Cardiac septum (tissue), 1 donor: ENCODE measurements at places on chromosomes 7 and 10. TPM values are rescaled to one million over a fixed set of nuclear protein-coding genes. Genes with fewer than 3 reads are reported as not detected.

Gene OPALIN
- not detected for total RNA-seq

Gene PSD
- total RNA-seq, result 1.7 TPM

Gene MLXIPL
- 0.65 TPM for total RNA-seq

Gene IGFBP1
- not detected for total RNA-seq

Gene SFR1
- 7.2 TPM for total RNA-seq

Gene LRRN3
- 0.40 TPM for total RNA-seq

Gene DNAJB12
- 28.9 TPM for total RNA-seq

Gene ZNF487
- total RNA-seq, result 2.7 TPM

Gene PTPRN2
- total RNA-seq, result 0.92 TPM

GRCh38 chr7:80231707-80232106 lies 97.1 kb downstream of the GNAI1 start:
- no peak for DNase-seq

DNA sequence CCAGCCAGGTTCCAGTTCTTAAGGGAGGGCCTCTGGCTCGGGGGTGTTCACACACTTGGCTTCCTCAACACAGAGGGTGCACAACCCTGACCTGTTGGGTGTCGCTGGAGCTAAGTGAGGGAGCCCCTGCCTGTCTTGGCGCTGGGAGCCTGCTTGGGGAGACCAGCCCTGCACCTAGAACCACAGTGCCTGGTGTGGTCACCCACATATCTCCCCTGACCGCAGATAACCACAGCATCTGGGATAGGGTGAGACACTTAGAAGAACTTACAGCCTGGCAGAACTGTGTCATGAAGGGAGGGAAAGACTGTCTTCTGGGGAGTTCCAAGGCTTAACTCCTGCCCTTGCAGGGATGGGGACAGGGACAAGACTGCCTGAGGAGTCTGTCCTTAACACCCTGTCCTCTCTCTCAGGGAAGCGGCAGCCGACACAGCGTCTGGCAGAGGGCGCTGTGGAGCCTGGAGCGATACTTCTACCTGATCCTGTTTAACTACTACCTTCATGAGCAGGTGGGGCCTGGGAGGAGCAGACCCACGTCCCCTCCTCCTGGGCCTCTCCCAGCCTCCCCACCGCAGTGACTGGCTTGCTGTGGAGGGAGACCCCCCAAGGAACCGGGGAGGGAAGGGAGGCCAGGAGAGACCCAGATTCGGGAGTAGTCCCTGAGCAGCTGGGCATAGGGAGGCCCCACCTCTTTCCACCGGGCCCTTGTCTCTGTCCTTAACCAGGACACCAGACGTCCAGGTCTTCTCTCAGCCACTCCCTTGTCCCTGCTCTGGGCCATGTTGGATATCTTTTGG lies 59.0 kb downstream of the PALD1 start:
- DNase-seq, result no peak

DNA sequence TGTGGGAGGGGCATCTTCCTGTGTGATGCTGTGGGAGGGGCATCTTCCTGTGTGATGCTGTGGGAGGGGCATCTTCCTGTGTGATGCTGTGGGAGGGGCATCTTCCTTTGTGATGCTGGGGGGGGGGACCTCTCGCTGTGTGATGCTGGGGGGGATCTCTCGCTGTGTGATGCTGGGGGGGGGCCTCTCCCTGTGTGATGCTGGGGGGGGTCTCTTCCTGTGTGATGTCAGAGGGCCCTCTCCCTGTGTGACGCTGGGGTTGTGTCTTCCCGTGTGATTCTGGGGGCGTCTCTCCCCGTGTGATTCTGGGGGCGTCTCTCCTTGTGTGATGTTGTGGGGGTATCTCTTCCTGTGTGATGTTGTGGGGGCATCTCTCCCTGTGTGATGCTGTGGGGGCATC lies 27.9 kb upstream of the DPYSL4 start:
- no peak for DNase-seq

DNA sequence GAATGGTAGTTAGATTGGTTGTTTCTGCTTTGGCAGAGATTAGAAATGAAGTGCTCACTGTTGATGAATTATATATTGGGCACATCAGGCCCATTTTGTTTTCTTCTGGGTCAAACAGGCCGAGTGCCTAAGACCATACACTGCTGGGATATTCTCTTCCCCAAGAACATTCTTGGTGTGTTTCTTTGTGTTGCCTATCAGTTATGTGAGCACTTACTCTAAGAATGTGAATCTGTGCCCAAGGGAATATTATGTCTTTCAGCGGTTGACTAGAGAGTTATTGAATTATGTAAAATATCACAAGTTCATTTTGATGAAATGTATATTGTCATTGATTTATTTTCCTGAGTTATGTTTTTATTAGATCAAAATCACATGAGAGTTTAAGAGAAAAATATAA lies 255.5 kb upstream of the SMIM30 start:
- DNase-seq, result no peak

GRCh38 chr7:11177793-11178192 lies 204.1 kb downstream of the PHF14 start:
- no peak for DNase-seq

DNA sequence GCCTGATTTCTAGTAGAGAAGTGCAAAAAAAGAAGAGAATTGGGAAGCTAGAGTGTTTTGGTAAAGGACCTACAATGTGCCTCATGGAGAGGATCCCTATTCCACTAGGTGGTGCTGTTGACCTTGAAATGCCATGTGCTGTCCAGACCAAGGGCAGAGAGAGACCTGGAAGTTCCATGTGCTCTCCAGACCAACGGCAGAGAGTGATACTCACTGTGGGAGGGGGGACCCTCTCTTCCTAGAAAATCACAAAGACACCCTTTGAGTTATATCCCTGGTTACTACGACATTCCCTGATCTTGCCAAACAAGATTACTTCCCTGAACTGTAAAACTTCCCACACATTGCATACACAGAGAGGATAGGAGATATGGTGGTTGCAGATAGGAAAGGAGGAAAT lies 212.7 kb upstream of the ZNF804B start:
- no peak for DNase-seq

- no peak for DNase-seq
Measured at GRCh38 chr10:116683166-116683565, 59.2 kb downstream of the HSPA12A start.

DNA sequence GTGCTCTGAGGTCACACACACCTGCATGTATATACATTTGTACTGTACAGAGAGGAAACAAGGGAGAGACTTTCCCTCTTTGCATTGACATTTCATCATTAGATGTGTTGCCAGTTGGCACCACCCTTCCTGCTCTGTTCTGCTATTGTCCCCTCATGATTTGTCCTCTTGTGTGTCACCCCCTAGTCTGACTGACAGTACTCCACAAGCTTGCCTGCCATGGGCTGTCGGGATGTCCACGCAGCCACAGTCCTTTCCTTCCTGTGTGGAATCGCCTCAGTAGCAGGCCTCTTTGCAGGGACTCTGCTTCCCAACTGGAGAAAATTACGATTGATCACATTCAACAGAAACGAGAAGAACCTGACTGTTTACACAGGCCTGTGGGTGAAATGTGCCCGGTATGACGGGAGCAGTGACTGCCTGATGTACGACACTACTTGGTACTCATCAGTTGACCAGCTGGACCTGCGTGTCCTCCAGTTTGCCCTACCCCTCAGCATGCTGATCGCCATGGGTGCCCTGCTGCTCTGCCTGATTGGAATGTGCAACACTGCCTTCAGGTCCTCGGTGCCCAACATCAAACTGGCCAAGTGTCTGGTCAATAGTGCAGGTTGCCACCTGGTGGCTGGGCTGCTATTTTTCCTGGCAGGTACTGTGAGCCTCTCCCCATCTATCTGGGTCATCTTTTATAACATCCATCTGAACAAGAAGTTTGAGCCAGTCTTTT lies 9.4 kb downstream of the CLDN12 start:
- DNase-seq, result no peak

DNA sequence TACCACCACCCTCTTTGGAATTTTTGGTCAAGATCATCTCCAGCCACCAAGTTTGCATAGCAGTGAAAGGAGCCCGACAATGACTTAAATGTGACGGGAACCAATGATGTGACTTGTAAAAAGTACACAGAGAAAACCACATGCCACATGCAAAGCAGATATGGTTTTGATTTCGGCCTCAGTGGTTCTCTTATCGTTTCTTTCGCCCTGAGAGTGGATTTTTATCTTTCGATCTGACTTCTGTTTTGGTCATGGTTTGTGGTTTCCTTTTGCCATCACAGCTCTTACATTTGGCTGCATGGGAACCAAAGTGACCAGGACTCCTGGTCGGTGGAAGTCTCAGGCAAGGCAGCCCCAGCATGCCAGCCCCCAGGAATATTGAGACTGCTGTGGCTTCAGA lies 31.5 kb downstream of the TCF7L2 start:
- no peak for DNase-seq

- DNase-seq, result no peak
Measured at GRCh38 chr7:137078781-137079180, 210.3 kb downstream of the CHRM2 start.

DNA sequence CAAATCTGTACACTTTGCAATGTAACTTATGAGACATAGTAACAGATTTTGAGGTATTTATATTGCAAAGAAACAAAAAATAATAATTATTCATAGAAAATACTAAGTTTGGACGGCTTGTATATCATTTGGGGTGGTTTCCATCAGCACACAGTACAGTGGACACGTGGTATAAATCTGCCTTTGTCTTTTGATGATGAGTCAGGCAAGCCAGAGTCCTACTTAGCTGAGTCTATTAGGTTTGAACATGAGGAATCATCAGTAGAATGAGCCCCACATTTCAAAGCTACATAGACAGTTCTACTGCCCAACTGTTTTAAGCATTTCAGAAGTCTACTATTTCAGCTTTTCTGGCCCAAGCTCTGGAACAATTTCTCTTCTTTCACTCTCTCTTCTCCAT lies 803.2 kb downstream of the PHTF2 start:
- no peak for DNase-seq

GRCh38 chr10:121783782-121784372 lies 144.0 kb downstream of the ATE1 start:
- DNase-seq, result no peak

DNA sequence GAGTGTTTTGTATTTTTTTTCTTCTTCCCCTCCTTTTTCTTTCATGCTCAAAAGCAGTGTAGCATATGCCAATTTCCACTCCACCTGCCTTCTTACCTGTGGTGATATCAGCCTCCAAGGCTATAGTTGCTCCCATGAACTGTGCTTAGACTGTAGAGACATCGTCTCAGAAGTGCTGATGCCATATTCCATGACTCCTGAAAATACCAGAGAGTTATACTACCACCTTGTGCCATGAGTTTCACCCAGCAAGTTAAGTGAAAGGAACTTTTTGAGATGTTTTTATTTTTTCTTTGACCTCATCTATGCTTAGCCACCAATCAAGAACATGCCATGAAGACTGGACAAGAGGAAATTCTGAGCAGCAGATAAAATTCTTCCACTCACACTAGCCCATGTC lies 142.8 kb upstream of the SEMA3E start:
- no peak for DNase-seq

GRCh38 chr7:4665661-4666060 lies 16.4 kb upstream of the FOXK1 start:
- no peak for DNase-seq

DNA sequence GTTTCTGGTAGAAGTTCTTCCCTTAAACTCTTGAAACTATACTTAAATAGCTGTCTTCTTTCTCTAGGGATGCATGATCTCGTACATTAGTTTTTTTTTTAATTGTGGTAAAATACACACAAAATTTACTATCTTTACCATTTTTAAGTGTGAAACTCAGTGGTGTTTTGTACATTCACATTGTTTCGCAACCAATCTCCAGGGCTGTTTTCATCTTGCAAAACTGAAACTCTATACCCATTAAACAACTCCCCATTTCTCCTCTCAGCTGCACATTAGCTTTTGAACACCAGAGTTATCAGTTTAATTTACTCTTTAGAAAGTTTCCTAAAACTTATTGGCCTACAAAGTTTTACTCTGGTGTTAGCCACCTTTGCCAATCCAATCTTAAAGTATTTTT lies 45.5 kb upstream of the PRKAR2B start:
- no peak for DNase-seq

GRCh38 chr10:30392564-30392990 lies 41.4 kb upstream of the MAP3K8 start:
- DNase-seq, result peak; percentile 93

- DNase-seq, result peak; percentile 88
Measured at GRCh38 chr7:120792091-120792860, 65.7 kb downstream of the TSPAN12 start.

DNA sequence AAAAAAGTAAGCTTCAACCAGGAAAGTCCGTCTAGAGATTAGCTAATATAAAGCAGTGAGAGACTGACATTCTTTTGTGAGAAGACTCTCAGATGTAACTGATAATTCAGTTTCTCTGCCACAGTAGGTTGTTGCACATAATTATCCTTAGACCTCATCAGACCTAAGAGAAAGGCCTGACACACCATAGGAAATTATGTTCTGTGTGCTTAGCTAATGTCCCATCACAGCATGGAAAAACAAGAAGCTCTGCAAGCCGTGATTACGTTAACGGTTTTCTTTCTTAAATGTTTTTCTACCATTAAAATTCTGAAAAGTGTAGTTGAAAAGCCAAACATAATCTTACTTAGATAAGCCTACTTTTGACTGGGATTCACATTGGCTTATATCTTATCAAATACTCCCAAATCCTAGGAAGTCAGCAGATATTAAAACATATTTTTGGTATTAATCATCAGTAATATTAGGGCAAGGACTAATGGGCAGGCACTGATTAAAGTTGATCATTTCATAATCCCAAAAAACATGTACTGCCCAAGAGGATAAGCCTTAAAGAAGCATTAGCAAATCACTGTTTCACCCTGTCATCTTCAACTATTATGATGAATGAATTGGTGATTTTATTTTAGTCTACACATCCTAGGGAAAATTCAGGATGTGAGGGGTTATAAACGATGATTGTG lies 5.2 kb downstream of the CSTF2T start:
- no peak for DNase-seq

DNA sequence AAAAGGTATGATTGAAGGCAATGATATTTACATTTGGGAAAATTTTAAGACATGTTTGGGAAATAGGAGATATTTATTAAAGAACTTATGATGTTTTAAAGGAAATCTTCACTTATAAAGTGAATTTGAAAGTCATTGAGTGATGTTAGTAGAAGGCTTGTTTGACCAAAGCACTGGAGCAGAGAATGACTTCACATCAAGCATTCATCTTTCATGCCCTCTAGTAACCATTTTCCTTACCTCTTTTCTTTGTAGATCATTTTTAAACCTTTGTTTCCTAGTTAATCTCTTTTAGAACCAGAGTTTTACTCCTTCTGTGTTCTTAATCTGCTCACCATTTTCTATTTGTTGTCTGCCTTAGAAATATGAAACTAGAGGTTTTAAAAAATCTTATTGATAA lies 111.3 kb upstream of the FOXP2 start:
- no peak for DNase-seq

GRCh38 chr7:31500656-31501055 lies 13.2 kb upstream of the ITPRID1 start:
- DNase-seq, result no peak

GRCh38 chr7:101817471-101818286 lies at the start of gene CUX1:
Gene CUX1 (plus strand): TSS chr7:101817626. CDS start chr7:101817640, 14 bp downstream.
- peak; percentile 80 for DNase-seq

DNA sequence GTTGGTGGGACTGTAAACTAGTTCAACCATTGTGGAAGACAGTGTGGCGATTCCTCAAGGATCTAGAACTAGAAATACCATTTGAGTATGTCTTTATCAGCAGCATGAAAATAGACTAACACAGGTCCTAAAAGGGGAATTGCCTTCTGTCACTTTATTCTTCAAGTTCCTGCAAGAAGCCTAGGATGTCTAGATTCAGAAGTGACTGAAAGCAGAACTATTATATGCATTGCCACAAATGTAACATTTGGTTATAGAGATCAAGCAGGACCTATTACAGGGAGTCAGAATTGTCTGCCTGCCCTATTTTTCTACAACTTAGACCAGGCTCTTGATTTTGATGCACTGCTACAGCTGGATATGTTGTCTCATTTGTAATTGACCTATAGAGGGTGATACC lies 364.7 kb downstream of the SORCS1 start:
- DNase-seq, result no peak
